Activated T-helper 1 cell treated with anti-CD3 and anti-CD28 coated beads, Interleukin-12 subunit alpha, Interleukin-12 subunit beta, Interleukin-2, Interleukin-4 antibody, amounts not matched to agents 30 ng/mL and 10 ng/mL and 1 ng/mL, durations not matched to agents 14 hours and 24 hours and 36 hours (primary cell): ENCODE measurements at places on chromosomes 5 and 9.
A peak's percentile ranks its signal among the peaks of the same experiment; 100 is the strongest.

GRCh38 chr5:55102348-55102747 lies at the start of gene GZMA:
TSS of gene GZMA (plus strand) at chr5:55102646. CDS start at chr5:55102683, 37 bp downstream.
- peak; percentile 36 for DNase-seq

- DNase-seq = no peak
These were observed 81.0 kb upstream of the EQTN start for GRCh38 chr9:27377811-27378456.

DNA sequence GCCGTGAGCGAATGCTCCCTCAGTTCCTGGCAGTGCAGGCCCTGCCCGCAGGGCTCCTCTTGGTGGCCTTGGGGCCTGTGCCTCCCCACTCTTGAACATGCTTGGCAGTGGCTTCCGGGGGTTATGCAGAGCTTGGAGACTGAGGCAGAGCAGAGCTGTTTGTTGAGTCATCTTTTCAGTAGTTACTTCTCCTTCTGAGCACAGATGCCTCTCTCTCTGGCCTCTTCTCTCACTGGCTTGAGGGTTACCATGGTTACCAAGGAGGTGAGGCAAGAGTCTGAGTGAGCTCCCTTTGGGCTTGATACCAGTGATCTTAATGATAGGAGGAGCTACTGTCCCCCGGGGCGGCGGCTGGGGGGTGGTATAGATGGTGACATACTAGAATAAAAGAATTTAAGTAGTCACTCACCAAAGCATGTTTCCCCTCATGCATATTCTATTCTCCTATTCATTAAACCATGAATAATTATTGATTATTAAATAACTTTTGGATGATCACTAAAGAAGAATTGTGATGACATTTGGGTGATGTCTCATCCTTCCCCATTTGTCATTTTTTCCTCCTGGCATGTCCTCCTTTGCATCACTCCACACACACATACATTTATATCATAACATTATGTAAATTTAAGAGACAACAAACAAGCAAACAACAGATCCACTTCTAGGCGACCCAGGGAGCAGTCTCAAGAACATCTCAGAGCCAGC lies 111.1 kb downstream of the ARHGAP26 start:
- DNase-seq = no peak

GRCh38 chr9:120608421-120608820 lies 28.5 kb upstream of the CDK5RAP2 start:
- no peak for DNase-seq

GRCh38 chr9:70111042-70111602 lies 67.5 kb downstream of the MAMDC2 start:
- no peak for DNase-seq

DNA sequence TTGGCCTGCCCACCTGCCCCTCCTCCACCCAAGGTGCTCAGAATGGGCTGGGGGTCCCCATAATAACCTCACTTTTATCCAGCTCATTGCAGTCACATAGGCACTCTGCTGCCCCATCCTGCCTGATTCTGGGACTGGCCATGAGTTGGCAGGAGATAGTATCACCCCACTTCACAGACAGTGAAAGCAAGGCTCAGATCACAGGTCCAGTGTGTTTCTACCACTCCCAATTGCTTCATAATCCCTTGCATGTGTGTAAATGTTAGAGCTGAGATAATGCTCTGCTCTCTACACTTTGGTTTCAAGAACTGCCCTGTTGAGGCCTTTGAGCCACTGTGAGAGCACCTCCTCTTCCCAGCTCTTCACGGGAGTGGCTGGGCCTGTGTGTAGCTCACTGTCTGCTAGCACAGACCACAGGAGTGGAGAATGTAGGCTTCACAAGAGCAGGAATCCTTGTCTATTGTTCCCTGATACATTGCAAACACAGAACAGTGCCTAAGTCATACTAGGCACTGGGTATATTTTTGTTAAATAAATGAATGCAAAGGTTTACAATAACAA lies 8.4 kb downstream of the PCYOX1L start:
- DNase-seq = no peak

- DNase-seq = no peak
These were observed 1.4 kb upstream of the TRIO start for GRCh38 chr5:14141764-14142163.

DNA sequence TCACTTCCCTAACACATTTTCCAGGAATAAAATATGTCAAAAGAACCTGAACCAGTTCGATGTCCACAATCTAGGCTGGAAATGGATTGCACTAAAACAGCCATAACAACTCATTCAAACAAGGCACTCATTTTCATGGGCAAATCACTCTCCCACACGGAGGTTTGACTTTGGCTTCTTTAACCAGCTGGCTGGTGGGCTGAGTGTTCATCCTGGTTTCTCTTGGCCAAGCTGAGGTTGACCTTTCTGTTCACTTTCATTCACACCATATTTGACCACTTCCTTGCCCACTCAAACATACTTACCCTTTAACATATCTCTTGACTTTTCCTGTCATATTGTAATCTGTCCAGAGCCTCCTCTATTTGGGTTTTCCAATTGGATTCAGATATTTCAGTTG lies 5.4 kb downstream of the IL7R start:
- DNase-seq = no peak

GRCh38 chr5:145396888-145397287 lies 438.3 kb downstream of the PRELID2 start:
- no peak for DNase-seq

DNA sequence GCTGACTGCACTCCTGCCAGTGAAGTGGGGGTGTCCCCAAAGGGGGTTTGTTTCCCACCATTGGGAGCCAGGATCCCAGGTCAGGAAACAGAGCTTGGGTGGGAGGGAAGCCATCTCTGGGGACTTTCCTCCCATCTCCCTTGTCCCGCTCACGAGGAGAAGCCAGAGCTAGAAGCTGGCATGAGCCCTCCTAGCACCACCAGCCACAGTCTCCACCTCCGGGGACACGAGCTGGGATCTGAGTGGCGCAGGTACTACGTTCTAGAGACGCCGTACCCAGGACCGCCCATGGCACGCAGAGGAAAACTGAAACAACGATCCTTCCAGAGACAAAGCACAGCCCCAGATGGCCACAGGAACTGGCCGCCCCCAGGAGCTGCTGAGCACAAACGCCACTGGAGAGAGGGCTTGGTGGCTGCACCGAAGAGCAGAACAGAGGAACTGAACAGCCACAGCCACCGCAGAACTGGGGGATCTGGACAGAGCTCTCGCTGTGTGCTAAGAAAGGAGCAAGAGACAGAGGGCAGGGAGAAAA lies 29.8 kb downstream of the ADAMTS2 start:
- no peak for DNase-seq

GRCh38 chr9:8718121-8718725 lies 918.6 kb upstream of the DMAC1 start:
- no peak for DNase-seq

DNA sequence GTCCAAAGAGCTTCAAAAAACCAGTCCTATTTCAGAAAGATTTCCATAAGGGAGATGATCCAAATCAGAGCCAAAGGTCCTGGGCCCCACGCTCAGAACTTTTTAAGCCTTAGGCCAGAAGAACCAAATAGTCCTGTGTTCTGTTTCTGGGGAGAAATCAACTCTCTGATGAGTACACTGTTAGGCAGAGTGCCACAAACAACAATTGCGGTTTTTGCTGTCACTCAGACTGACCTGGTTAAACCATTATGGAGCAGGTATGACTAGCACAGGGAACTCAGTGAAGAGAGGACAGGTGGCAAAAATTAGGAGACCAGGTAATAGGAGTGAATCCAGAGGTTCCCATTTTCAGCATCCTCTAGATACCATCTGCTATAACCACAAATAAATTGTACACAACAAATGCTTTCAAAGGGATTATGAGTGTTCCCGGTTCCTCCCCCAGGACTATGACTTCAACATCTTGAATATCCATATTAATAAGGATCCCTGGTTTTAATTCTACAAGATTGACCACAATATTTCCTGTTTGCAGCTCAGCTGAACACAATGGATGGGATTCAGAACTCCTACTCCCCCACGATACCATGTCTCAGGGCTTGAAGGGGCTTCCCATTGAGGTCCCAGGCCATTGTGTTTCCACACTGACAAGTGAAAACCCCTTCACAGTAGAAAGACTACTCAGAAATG lies 52.1 kb upstream of the FREM1 start:
- no peak for DNase-seq

DNA sequence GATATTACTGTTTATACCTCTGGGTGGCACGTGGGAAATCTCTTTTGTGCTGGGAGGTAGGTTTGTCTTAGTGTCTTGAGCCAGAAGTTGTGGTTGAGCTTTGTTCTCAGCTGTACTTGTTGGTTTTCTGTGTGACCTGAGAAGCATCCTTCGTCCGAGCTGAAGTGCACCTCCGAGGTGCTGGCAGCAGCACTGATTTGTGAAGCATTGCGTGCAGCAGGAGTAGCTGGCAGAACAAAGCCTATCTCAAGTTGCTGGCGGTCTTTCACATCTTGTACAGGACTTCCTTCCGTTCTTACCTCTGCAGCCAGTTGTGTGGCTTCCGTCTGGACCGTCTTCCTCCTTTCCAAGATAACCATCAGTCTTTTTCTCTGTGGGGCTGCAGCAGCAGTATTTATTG lies 4.3 kb downstream of the PRRC2B start:
- peak; percentile 59 for DNase-seq

GRCh38 chr5:9497347-9497746 lies 48.5 kb downstream of the SEMA5A start:
- no peak for DNase-seq

- DNase-seq = no peak
These were observed 118.1 kb downstream of the DPYSL3 start for GRCh38 chr5:147391781-147392180.

DNA sequence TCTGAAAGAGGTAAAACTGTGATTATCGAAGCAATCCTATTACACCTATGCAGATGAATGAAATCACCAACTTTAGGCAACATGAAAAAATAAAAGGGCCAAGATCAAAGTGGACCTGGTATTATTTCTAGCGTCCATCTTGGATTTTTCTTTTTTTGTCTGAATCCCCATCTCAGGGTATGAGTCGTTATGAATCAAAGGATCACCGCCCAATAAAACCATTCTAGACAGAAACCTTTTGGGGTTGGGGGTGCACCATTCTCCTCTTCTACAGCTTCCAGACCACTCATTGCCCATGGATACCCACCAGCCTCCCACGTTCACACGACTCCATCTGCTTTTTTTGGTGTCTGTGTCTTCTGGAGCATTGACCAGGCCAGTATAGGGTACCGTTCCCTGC lies 33.4 kb downstream of the MAP1B start:
- no peak for DNase-seq

DNA sequence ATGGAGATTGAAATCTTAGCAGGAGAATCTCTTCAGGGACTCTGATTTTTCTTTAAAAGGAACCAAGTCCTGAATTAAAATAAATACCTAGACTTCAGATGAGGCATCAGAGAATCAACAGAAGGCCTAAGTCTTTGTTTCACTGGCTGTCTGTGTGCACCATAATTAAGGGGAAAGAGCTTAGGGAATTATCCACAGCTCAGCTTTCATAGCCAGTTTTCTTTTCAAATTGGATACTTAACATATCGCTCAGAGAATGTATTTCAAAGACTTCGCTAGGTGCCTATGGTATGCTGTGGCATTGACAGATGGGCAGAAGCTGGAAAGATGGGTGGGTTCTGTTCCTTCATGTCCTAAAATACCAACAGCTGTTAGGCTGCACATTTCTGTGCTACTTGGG lies 325.8 kb downstream of the TMEM38B start:
- DNase-seq = no peak

- DNase-seq = no peak
These were observed 74.2 kb downstream of the UGCG start for GRCh38 chr9:111970827-111971226.

DNA sequence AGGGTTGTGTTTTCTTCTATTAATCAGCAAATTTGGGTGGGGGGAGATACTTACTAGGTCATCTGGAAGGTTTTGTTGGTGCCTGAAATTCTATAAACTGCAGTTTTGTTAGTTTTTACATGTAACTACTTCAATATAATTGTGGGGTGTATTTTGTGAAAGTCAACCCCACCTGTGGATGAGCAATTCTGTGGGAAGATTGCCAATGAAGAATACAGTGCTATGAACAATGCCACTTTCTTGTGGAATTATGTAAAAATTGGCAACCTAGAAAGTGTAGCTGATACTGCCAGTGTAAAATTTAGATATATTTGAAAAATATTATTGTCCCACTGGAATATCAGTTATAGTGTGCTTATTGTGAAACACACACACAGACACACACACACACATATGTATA lies 80.7 kb downstream of the VCAN start:
- no peak for DNase-seq

DNA sequence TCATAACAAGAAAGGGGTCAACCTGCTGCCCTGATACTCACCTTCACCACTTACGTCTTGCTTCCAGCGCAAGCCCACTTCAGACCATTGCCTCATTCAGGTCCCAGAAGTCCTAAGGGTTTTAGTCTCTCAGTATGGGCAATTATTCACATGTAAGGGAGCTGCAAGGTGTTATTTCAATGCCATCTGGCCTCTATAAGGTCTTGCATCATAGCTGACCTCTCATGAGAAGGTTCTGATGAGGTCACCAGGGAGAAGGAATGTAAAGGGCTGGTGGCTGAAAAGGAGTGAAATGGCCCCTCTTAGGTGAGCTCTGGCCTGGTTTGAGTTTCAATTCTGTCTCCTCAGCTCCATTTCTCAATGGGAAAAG lies 1.5 kb upstream of the MARCHF3 start:
- DNase-seq = no peak

DNA sequence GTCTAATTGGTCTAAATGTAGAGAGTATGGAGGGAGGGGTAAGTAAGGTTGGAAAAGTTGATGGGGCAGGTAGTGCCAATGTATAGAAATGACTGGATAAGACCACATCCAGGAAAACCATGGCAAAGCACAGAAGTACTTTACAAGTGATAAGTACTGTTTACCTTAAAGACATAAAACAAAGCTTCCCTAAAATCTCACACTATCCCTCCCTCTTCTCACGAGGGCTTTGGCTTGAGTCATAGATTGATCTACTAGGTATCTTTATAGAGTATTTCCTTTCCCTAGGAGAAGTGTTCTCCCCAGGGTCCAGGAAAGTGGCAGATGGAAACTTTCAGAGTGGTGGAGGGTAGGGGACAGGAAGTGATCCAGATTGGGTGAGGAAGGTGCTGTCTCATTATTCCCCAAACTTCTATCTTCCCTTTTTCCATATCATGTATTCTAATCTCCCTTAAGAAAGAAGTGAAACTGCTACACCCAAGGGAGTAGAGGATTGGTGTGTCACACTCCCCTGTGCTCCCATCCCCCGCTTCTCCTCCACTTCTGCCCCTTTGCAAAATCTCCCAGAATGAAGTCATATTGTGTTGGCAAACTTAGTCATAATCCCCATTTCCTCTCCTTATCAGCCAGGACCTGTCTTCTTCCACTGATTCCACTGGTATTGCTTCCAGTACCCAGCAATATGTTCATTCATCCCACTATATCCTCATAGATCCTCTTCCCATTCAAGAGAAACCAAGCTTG lies 14.6 kb downstream of the IL33 start:
- DNase-seq = no peak

GRCh38 chr9:32200241-32200640 lies 184.2 kb upstream of the ACO1 start:
- no peak for DNase-seq

GRCh38 chr5:149024477-149024876 lies 38.4 kb downstream of the SH3TC2 start:
- DNase-seq = no peak

GRCh38 chr5:141343242-141343952 lies at the start of gene PCDHGA3:
TSS of gene PCDHGA3 (plus strand) at chr5:141343829. CDS start at chr5:141344034, 205 bp downstream.
- no peak for DNase-seq
